SK-N-SH (cell line): ENCODE measurements at places on chromosomes 1 and 21. TPM values are rescaled to one million over a fixed set of nuclear protein-coding genes. Genes with fewer than 3 reads are reported as not detected.

DNA sequence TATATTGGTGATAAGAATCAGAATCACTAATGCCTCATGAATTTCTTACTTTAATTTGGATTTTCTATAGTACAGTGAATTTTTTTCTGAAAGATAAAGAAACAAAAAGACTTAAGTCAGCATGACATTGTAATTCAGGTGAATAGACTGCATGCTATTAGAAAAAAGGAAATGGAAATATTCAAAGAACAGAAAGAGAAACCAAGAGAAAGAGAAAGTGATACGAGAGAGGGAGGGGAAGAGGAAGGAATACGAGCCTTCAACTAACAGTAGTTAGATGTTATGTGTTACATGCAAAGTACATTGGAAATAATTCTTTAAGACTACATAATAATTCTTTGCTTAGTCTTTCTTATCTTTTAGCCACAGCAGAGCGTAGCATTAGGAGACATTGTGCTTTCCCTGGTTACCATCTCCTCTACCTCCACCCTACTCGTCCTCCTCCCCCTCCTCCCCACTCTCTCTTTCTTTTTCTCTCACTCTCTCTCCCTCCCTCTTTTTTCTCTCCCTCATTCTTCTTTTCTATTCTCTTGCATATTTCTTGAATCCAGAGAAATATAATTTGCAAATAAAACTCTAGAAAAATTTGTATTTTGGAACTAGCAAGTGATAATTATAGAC lies 46.4 kb upstream of the ADGRL4 start:
- no peak overlapping the region for H3K27ac ChIP-seq
- no peaks in the 10 kb centered on the region for H3K27me3 ChIP-seq
- H3K4me1 ChIP-seq = no peaks in the 10 kb centered on the region
- no peaks in the 10 kb centered on the region for H3K36me3 ChIP-seq
- H3K4me3 ChIP-seq = 0 out of 2 replicates have a peak overlapping the region, but pooled peaks have one; percentile 17

DNA sequence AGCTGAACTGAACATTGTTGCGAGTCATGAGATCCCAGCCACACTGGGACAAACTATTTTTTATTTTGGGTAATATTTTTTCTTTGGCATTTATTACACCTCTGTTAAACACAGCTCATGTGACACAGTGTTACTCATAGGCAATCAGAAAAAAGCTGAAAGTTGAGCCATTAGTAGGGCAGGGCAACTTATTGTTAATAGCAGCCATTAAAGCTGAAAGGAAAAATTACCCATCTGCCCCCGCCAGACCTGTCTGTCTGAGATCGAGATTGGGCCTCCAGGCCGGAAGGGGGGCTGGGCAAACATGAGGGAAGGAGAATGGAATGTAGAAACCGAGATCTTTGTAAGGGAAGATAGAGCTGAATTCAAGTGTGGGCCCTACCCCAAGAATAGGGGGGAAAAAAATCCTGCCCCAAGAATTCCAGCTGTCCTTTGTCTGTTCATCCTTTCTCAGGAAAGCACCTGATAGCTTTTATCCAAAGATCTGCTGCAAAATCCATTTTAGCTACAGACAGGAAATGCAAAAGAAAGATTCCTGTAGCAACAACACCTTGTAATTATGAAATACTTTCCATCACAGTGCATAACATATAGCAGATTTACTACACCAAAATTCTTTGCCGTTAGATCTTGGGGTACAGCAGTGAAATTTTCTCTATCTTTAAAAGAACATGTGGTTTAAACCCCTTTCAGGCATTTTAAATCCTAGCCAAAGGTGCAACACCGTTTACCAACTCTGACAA lies 212.8 kb downstream of the PBX1 start:
- H3K27me3 ChIP-seq = no peaks in the 10 kb centered on the region
- no peaks in the 10 kb centered on the region for H3K36me3 ChIP-seq
- H3K27ac ChIP-seq = peak overlapping the region; percentile 96
- H3K4me3 ChIP-seq = no peak overlapping the region
- H3K4me1 ChIP-seq = peaks cover 50% of the 10 kb centered on the region

- no peaks in the 10 kb centered on the region for H3K27me3 ChIP-seq
- H3K27ac ChIP-seq = no peak overlapping the region
- no peak overlapping the region for H3K4me3 ChIP-seq
- no peaks in the 10 kb centered on the region for H3K36me3 ChIP-seq
- peaks cover 14% of the 10 kb centered on the region for H3K4me1 ChIP-seq
Measured at GRCh38 chr1:178102218-178102617, 8.3 kb downstream of the RASAL2 start.

GRCh38 chr1:168907053-168907452 lies 178.0 kb upstream of the DPT start:
- H3K27me3 ChIP-seq = no peaks in the 10 kb centered on the region
- H3K4me3 ChIP-seq = no peak overlapping the region
- no peaks in the 10 kb centered on the region for H3K36me3 ChIP-seq
- no peak for DNase-seq

SCP2 gene
- polyA plus RNA-seq = 49.5 and 68.9 TPM in 2 replicates

WDR4 gene
- 21.8 and 26.5 TPM in 2 replicates for polyA plus RNA-seq

CLDN8 gene
- not detected in 2 replicates for polyA plus RNA-seq

DNA sequence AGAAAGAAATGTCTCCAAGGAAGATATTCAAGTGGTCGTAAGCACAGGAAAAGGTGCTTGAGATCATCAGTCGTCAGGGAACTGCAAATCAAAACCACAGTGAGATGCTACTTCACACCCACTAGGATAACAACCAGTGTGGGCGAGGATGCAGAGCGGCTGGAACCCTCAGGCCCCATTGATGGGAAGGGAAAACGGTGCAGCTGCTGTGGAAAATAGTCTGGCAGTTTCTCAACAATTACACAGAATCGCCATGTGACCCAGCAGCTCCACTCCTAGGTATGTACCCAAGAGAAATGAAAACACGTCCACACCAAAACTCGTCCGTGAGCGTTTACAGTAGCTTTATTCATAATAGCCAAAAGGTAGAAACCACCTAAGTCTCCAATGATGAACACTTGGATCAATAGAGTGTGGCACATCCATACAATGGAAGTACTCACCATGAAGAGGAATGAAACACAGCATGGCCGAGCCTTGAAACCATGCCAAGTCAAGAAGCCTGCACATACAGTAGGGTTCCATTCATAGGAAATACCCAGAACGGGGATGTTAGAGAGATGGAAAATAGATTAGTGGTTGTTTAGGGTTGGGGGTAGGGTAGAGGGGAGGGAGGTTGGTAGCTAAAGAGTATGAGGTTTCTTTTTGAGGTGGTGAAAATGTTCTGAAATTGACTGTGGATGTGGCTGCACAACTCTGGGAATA lies 6.1 kb downstream of the DFFB start:
- H3K27me3 ChIP-seq = no peaks in the 10 kb centered on the region
- H3K4me1 ChIP-seq = no peaks in the 10 kb centered on the region
- no peaks in the 10 kb centered on the region; the same call in 1 of the 2 replicates for H3K36me3 ChIP-seq
- H3K4me3 ChIP-seq = no peak overlapping the region
- DNase-seq = no peak

GRCh38 chr21:15534450-15534886 lies 195.3 kb upstream of the USP25 start:
- H3K27ac ChIP-seq = no peak overlapping the region
- H3K4me1 ChIP-seq = no peaks in the 10 kb centered on the region
- H3K36me3 ChIP-seq = no peaks in the 10 kb centered on the region

DNA sequence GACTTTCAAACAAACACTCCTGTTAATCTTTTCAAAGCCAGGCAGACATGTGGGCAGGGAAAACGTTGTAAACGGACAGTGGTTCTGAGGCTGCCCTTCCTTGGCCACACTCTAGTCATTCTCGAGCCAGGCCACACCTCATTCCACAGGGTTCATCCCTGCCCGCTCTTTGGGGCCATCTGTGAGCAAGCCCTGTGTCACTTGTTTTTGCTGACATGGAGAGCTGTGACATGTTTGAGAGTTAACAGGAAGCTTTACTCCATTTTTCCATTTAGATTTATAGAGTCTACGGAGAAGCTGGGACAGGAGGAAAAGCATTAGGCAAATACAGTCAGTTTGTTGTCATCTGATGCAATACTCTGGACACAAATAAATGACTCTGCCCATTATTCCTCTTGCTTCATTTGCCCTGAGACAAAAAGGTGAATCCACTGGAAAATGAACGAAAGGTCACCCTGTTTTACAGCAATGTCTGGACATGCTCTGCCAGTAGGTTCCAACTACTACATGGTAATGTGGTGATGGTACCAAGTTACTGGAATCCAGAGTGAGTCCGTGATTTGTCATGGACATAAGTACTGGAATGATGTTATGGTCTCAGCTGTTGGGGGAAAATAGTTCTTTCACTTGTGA lies 126.9 kb downstream of the CLIC6 start:
- H3K4me3 ChIP-seq = no peak overlapping the region
- DNase-seq = no peak
- no peaks in the 10 kb centered on the region for H3K27me3 ChIP-seq

FCRL2 gene
- not detected in 2 replicates for polyA plus RNA-seq

DNA sequence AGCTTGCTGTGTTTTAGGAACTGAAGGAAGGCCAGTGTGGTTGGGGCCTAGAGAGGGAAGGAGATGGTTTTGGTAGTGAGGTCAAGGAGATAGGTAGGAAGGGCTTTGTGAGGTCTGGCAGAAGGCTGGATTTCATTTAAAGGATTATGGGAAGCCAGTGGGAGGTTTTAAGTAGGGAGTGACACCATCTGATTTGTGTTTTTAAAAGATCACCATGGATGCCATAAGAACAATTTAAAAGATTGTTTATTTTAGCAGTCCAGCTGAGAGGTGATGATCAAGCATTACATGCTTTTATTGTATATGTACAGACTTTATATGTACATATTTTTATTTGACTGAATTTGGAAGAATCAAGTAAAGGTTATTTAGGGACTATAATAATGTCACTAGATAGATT lies 26.4 kb downstream of the RGL1 start:
- H3K4me1 ChIP-seq = peaks cover 7% of the 10 kb centered on the region
- no peaks in the 10 kb centered on the region for H3K36me3 ChIP-seq
- DNase-seq = no peak
- H3K4me3 ChIP-seq = no peak overlapping the region
- no peaks in the 10 kb centered on the region for H3K27me3 ChIP-seq
- no peak overlapping the region for H3K27ac ChIP-seq

- no peak overlapping the region for H3K4me3 ChIP-seq
- DNase-seq = no peak
- H3K27ac ChIP-seq = no peak overlapping the region
- H3K4me1 ChIP-seq = peaks cover 7% of the 10 kb centered on the region; the same call in 1 of the 2 replicates
Measured at GRCh38 chr21:42684109-42684916, 30.9 kb downstream of the PDE9A start.

DNA sequence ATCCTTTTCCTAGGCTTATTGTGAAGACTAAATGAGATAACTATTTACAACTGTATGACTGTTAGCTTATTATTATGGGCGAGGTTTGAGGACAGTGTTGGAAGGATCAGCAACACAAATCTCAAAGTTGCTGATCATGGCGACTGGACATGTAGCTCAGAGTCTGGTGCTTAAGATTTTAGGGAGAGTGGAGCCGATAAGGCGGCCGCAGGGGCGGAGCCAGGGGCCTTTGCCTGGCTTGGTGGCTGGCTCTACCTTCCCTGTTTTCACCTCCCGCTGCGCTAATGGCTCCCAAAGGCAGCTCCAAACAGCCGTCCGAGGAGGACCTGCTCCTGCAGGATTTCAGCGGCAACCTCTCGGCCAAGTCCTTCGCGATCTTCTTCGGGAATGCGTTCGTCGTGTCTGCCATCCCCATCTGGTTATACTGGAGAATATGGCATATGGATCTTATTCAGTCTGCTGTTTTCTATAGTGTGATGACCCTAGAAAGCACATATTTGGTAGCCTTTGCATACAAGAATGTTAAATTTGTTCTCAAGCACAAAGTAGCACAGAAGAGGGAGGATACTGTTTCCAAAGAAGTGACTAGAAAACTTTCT lies 45.5 kb downstream of the GIPC2 start:
- H3K4me3 ChIP-seq = no peak overlapping the region
- no peaks in the 10 kb centered on the region for H3K4me1 ChIP-seq
- no peaks in the 10 kb centered on the region for H3K36me3 ChIP-seq
- H3K27ac ChIP-seq = no peak overlapping the region

DNA sequence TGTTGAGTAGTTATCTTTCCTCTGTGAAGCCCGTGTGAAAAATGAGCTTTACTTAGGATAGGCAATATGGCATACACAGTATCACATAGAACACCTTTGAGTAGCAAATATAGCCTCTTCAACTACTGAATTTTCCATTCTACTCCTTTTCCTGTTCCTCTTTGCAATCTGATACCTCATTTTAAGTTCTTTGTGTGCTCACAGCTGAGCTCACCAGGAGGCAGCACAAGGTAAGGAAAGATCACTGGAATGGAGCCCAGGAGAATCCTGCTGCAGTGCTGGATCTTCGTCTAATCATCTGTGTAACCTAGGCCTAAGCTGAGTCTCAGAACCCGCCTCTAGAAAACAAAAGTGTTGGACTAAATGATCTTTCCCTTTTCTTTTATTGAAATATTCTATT lies 171.0 kb downstream of the LRRC40 start:
- no peak overlapping the region for H3K27ac ChIP-seq
- DNase-seq = peak; percentile 8
- H3K4me3 ChIP-seq = no peak overlapping the region
- H3K27me3 ChIP-seq = no peaks in the 10 kb centered on the region
- H3K4me1 ChIP-seq = no peaks in the 10 kb centered on the region
- no peaks in the 10 kb centered on the region for H3K36me3 ChIP-seq

GRCh38 chr1:234644928-234645327 lies 35.0 kb upstream of the IRF2BP2 start:
- no peaks in the 10 kb centered on the region for H3K4me1 ChIP-seq
- no peak overlapping the region for H3K4me3 ChIP-seq
- no peak for DNase-seq
- H3K36me3 ChIP-seq = no peaks in the 10 kb centered on the region
- no peak overlapping the region for H3K27ac ChIP-seq
- H3K27me3 ChIP-seq = no peaks in the 10 kb centered on the region

- H3K36me3 ChIP-seq = no peaks in the 10 kb centered on the region
- no peak for DNase-seq
- no peak overlapping the region for H3K27ac ChIP-seq
- no peak overlapping the region for H3K4me3 ChIP-seq
Measured at GRCh38 chr1:16075337-16076030, 2.0 kb upstream of the FAM131C start.

GRCh38 chr1:206025283-206025820 lies 1.7 kb upstream of the CTSE start:
- H3K27ac ChIP-seq = no peak overlapping the region
- H3K4me3 ChIP-seq = no peak overlapping the region
- DNase-seq = no peak
- no peaks in the 10 kb centered on the region for H3K36me3 ChIP-seq
- peaks cover 11% of the 10 kb centered on the region; the same call in 1 of the 2 replicates for H3K4me1 ChIP-seq
- H3K27me3 ChIP-seq = peaks cover 9% of the 10 kb centered on the region; the same call in 1 of the 2 replicates
